Dermis blood vessel endothelial cell (primary cell): ENCODE measurements at places on chromosomes 11 and 22. TPM values are rescaled to one million over a fixed set of nuclear protein-coding genes. Genes with fewer than 3 reads are reported as not detected.
A peak's percentile ranks its signal among the peaks of the same experiment; 100 is the strongest.

C11orf97 gene
- not detected in 2 replicates for total RNA-seq

DNA sequence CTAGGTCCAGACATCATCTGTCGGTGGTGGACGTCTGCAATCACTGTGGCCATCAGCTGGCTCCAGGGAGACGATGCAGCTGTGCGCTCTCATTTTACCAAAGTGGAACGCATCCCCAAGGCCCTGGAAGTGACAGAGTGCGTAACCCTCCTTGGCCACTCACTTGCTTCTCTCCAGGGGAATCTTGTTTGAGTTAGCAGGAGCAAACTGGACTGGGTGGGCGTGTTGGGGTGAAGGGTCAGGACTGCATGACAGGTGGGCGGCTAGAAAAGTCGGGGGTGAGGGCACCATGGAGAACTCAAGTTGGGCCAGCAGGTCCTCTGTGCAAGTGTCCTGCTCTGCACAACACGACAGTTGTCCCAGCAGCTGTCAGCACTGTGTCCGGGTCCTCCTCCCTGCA, 16.2 kb downstream of the SHISA8 start:
- no peak for DNase-seq

GRCh38 chr11:2097356-2097997, 41.7 kb downstream of the IGF2 start:
- DNase-seq: peak; percentile 78

- no peak for DNase-seq
These were observed 68.4 kb downstream of the ZBTB44 start for GRCh38 chr11:130246270-130246669.

- DNase-seq: no peak
These were observed 875.6 kb downstream of the METTL15 start for GRCh38 chr11:28983780-28984179.
